CD8-positive, alpha-beta memory T cell (primary cell): ENCODE measurements at places on chromosomes 5 and 9. TPM values are rescaled to one million over a fixed set of nuclear protein-coding genes. Genes with fewer than 3 reads are reported as not detected.

GRCh38 chr5:126384985-126385384 lies 38.2 kb upstream of the GRAMD2B start:
- no peaks in the 10 kb centered on the region for H3K27me3 ChIP-seq
- no peak overlapping the region for H3K27ac ChIP-seq
- no peak overlapping the region for H3K4me3 ChIP-seq
- no peak for DNase-seq
- H3K36me3 ChIP-seq = no peaks in the 10 kb centered on the region

DNA sequence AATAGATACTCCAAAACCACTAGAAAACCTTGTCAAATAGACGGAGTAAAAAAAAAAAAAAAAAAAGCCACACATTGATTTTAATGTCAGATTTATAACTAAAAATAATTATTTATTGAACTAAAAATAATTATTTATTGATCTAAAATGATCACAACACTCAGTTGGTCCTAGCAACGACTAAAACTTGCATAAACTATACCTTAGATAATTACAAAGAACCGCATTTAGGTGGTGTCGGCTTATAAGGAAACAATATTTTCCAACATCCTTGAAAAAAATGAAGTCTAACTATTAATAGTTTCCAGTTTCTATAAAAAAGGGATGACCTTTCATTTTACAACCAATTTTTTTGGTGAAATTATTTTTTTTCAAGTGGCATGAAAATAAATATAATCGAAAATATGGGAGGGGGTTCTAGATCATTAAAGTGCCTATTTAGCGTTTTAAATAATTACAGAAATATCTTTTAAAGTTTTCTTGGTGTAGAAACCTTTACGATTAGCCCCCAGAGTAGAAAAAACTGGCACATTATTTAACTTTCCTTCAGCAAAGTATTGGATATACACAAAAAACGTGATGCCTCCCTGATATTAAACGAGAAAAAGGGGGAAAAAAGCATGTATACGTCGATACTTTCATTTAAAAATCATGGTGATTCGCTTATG lies 3.7 kb downstream of the ARRDC3 start:
- H3K36me3 ChIP-seq = peaks cover 33% of the 10 kb centered on the region
- H3K27me3 ChIP-seq = no peaks in the 10 kb centered on the region
- peak overlapping the region; percentile 71 for H3K4me3 ChIP-seq

GRCh38 chr9:95070549-95071021 lies 246.9 kb downstream of the FANCC start:
- H3K27ac ChIP-seq = no peak overlapping the region
- no peak overlapping the region for H3K4me3 ChIP-seq
- H3K36me3 ChIP-seq = no peaks in the 10 kb centered on the region

DNA sequence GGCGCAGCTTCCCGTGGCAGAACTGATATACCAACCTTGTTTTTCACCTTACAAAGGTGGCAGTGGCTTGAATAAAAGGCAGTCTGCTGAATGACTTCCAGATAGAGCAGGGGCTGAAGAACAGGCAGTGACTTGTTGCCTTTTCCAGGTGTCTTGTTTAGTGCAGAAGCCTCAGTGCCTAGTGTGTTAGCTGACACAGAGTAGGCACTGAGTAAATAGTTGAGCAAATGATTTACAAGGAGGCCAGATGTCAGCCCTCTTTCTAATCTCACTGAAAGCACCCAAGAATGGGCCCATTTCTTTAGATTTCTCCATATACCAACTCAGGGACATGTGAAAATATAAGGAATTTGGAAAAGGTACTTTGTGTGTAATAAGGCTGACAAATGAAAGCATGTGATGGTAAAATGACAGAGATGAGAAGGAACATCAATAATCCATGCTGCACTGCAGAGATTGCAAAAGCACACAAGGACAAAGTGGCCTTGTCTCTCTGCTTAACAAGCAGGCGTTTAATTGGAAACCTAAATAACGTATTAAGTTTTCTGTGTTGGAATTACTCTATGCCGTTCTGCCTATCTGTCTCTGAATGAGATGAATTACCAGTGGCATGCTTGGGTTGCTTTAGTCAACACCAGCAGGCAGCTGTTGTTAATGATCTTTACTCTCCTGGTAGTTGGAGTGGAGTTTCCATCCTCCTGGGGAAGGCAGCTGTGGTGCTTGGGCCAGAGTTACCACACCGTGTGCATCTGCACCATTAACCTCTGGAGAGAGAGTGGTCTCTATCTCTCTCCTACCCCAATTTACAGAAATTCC lies 360.1 kb upstream of the C9orf72 start:
- no peaks in the 10 kb centered on the region for H3K36me3 ChIP-seq
- DNase-seq = no peak
- H3K27ac ChIP-seq = no peak overlapping the region
- H3K4me3 ChIP-seq = no peak overlapping the region

- no peaks in the 10 kb centered on the region for H3K4me1 ChIP-seq
- no peak for DNase-seq
- no peak overlapping the region for H3K27ac ChIP-seq
- H3K27me3 ChIP-seq = no peaks in the 10 kb centered on the region
Observed at GRCh38 chr5:65837139-65837538, 89.2 kb upstream of the ERBIN start.

GRCh38 chr5:59767681-59768151 lies 125.8 kb downstream of the PDE4D start:
- peaks cover 4% of the 10 kb centered on the region for H3K27me3 ChIP-seq
- no peaks in the 10 kb centered on the region for H3K4me1 ChIP-seq
- DNase-seq = no peak

DNA sequence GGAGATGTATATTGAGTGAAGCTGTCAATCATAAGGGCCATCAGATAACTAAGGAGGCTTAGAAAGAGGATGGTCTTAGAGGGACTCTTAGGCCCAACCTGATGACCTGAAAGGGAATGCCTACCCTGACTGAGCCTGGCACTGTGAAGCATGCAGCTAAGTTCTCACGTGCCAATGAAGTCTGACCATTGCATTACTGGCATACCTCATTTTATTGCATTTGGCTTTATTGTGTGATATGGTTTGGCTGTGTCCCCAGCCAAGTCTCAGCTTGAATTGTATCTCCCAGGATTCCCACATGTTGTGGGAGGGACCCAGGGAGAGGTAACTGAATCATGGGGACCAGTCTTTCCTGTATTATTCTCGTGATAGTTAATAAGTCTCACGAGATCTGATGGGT lies 421.6 kb upstream of the SGCD start:
- H3K4me1 ChIP-seq = no peaks in the 10 kb centered on the region
- no peaks in the 10 kb centered on the region for H3K36me3 ChIP-seq
- H3K4me3 ChIP-seq = no peak overlapping the region
- H3K27me3 ChIP-seq = no peaks in the 10 kb centered on the region
- H3K27ac ChIP-seq = no peak overlapping the region

DNA sequence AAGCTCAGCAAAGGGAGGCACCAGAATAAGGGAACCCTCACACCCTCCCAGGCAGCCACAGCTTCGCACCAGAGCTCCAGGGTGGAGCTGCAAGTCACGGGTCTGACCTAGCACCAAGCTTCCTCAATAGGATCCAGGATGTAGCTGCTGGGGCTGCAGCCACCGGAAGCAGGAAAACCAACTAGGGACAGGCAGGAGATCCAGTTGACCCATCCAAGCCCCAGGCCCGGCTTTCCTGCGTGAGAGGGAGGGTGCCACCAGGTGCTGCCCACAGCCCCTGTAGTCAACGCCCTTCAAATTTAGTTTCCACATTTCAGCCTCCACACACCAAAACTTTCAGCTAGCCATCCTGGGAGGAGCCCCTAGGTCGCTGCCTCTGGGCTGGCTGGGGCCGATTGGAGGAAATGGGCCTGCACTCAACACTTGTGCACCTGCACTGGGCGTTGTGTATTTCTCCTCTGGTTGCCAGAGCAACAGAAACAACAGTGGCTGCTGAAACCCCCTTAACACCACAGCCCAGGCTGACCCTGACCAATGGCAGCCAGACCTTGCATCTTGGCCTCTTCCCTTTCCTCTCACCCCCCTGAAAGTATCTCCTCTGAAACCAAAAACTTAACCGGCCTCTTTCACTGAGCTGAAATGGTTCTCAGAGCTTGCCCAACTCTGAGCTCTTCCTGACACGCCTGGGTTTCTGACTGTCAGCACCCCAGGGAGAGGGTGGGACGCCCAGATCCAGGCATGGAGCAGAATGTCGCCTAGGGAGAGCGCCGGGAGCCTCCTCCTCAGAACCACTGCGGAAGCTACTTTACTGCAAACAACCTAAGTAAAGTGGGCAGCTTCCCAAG lies 226.5 kb upstream of the MAP3K1 start:
- DNase-seq = peak; percentile 80
- H3K4me3 ChIP-seq = peak overlapping the region; percentile 24
- H3K4me1 ChIP-seq = peaks cover 49% of the 10 kb centered on the region
- H3K27me3 ChIP-seq = no peaks in the 10 kb centered on the region
- no peaks in the 10 kb centered on the region for H3K36me3 ChIP-seq

DNA sequence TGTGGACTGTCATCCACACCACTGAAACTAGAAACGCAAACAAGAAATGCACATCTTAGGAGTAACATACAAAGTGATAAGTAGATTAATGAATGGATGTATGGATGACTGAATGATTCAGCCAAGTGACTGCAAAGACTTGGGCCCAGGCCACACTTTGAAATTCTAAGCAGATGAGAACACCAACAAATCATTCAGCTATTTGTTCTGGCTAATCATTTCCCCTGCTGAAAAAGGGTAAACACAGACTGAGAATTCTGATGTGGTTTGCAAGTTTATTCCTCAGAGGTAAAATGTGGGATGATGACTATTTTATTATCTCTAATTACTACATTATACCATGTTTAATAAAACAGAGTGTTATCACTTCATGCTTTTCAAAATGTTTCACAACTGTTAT lies 163.2 kb upstream of the ADAMTS16 start:
- H3K36me3 ChIP-seq = no peaks in the 10 kb centered on the region
- no peaks in the 10 kb centered on the region for H3K27me3 ChIP-seq
- H3K4me1 ChIP-seq = no peaks in the 10 kb centered on the region
- H3K4me3 ChIP-seq = no peak overlapping the region
- H3K27ac ChIP-seq = no peak overlapping the region

DNA sequence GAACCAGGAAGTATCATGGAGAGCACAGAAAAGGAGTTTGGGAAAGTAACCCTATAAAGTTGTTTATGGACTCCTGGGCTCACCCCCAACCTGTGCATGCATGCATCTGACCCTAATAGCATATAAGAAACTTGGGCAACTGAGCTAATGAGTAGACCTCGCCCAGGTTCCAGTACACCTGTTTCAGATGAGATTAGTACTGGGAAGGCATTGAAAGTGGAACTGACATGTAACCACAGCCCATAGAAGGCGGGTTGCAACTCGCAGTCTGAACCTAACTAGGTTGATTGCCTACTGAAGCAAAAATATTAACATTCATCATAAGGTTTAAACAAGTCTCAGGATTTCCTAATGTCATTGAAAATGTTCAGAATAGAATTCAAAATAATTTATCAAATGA lies 87.0 kb downstream of the WNK2 start:
- H3K27ac ChIP-seq = no peak overlapping the region
- peaks cover 21% of the 10 kb centered on the region for H3K4me1 ChIP-seq
- no peak for DNase-seq
- no peaks in the 10 kb centered on the region for H3K36me3 ChIP-seq
- peaks cover 6% of the 10 kb centered on the region for H3K27me3 ChIP-seq

DNA sequence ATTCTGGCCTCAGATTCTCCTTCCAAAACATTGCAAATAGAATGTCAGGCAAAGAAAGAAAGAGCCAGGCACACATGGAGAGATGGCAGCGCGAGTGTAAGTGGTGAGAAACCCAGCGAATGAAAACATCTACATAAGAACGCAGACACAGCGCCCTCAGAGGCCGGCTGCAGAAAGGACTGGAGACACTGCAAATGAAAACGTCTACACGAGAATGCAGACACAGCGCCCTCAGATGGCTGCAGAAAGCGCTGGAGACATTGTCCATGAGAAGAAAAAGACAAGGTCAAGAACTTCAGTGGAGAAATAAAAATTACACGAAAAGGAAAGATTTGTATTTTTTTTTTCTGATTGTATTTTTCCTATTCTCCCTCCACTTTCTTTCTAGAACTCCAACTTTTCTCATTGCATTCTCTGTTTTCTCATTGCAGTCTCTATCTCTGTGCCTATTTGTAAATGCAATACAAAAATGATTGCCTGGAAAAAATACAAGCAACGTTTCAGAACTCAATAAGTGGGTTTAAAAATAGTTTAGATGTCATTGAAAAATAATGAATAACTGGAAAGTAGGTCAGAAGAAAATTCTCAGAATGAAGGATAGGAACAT lies 117.9 kb upstream of the LPCAT1 start:
- DNase-seq = peak; percentile 80
- H3K27ac ChIP-seq = no peak overlapping the region
- no peak overlapping the region for H3K4me3 ChIP-seq
- peaks cover 8% of the 10 kb centered on the region for H3K4me1 ChIP-seq
- no peaks in the 10 kb centered on the region for H3K36me3 ChIP-seq

CFAP157 gene
- not detected for total RNA-seq
